ENCODE measurements at places on chromosomes 6 and 20.

DNA sequence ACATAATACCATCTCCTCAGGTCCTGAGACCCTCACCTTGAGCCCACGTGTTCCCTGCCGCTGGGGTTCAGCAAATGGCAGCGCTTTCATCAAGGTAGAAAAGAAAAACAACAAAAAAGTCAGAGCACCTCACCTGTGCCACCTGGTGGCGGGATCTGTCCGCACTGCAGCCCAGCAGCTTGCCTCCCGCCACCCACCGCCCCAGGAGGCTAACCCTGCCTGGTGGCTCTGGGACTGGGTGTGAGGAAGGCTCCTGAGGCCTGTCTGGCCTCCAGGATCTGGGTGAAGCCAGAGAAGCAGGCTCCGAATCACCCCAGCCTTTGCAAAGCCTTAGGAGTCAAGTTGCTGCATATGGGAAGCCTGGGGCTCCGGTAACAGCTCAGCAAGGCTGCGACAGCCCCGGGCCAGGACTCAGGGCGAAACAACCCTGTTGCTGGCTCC is 270.8 kb downstream of the BMP7 start:
- DNase-seq = no peak

DNA sequence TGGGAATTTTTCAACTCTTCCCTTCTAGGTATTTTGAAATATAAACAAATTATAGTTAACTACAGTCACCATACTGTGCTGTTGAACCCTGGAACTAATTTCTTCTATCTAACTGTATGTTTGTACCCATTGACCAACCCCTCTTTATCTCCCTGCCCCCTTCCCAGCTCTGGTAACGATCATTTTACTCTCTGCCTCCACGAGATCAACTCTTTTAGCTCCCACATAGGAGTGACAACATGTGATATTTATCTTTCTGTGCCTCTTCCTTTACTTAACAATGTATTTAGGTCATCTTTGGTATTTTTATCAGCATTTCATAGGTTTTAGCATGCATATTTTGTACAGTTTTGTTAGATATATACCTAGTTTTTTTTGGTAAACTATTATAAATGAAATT is 45.9 kb downstream of the ASXL1 start:
- DNase-seq = no peak

DNA sequence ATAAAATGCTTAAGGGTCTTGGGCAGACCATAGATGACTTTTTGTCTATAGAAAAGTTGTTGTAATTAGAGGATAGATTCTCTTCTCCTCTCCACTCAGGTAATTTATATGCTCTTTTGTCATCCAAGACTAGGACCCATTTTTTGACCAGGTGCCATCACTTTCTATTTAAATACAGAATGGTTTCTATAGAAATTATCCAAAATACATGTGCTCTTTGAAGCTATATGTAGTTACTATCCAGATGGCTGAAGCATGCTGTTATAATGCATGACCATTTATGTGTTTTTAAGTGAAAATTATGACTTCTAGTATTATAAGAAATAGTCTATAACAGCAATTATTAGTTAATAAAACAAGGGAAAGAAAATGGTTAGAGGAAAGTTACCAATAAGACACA is 3.0 kb upstream of the MLIP start:
- no peak for DNase-seq

DNA sequence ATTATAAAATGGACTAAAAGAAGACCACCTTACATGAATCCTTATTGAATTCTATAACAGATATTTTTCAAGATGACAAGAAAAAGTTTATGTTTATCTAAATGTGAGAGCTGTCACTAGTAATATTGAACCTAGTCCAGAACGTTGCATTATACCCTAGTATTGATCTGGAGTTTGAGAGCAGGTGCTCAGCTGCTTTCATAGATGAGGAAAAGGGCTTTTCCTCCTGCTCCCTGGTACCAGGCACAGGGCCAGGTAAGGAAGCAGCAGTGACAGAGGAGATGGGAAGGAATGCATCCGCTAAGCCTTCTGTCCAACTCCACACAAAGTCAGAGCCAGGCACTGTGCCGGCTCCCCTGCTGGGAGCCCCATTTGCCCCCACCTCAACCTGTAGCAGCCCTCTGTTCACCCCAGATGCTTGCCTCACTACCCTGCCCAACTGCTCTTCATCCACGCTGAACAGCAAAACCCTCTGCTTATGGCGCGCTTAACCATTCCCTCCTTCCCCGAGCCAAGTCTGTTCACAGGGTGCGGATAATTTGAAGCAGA is 393.1 kb downstream of the FRK start:
- no peak for DNase-seq

DNA sequence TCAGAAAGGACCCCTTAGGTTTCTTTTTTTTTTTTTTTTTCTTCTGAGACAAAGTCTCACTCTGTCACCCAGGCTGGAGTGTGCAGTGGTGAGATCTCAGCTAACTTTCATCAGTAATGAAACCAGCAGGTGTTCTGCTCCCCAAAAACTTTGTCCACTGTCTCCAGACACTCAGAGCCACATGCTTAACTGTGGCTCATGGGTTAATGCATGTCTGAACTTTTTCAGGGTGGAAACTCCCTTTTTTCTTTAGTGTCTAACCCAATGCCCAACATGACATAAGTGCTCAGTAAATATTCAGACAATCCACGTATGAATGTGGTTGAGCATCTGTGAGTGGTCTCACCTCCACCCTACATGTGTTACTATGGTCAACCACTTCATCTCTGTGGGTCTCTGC is 45.4 kb downstream of the MYB start:
- DNase-seq = no peak

GRCh38 chr6:31352310-31352682 is 4.7 kb downstream of the HLA-B start:
- no peak for DNase-seq

DNA sequence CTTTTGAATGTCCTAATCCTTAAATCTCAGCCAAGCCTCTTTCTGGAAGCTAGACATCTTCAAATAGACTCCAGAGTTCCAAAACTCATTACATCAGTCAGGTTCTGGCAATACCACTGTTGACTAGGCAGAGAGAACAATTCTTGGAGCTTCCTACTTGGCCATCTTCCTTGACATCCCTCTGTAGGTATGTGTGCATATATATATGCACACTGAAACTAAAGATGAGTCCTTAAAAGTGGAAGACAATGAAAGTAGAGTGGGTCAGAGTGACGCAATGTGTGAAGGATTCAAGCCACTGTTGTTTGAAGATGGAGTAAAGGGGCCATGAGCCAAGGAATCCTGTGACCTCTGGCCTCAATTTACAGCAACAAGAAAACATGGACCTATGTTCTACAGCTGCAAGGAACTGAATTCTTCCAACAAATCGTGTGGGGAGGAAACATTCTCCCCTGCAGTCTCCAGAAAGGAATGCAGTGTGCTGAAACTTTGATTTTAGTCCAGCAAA is 18.7 kb upstream of the DUSP22 start:
- DNase-seq = no peak

DNA sequence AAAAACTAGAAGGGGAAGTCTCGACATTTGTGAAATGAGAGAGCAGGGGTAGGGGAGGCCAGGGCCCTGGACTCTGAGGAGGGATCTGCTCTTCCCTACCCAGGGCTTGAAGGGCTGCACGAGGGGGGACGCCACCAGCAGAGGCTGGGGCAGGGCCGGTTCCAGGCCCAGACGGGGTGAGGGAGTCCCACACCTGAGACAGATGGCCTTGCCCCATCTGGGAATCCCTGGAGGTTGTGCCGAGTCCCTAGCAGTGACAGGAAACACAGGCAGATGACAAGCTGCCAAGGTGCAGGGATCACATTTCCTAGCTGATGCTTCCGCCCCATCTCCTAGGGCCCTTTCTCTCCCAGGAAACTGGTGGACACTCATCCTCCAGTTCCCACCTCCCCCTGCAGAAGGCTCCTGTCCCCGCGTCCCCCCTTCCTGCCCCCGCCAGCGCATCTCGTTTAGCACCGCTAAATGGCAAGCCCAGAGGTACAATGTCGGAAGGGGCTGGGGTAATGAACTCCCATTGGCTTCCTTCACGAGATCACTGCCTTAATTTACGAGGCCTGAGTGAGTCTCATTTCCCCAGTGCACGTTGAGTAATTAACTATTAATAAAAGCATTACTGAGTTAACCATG is 35.2 kb upstream of the CDH22 start:
- no peak for DNase-seq

- no peak for DNase-seq
These were observed 43.6 kb downstream of the RIOK1 start for GRCh38 chr6:7433121-7433617.

GRCh38 chr20:50510706-50511542 is 741 bp downstream of the PTPN1 start:
- DNase-seq = no peak

GRCh38 chr6:159100395-159101182 is 55.8 kb upstream of the TAGAP start:
- DNase-seq = no peak

- no peak for DNase-seq
These were observed 525.5 kb downstream of the TENT5A start for GRCh38 chr6:81226957-81227356.

GRCh38 chr20:25273046-25273445 is 25.2 kb downstream of the PYGB start:
- no peak for DNase-seq

DNA sequence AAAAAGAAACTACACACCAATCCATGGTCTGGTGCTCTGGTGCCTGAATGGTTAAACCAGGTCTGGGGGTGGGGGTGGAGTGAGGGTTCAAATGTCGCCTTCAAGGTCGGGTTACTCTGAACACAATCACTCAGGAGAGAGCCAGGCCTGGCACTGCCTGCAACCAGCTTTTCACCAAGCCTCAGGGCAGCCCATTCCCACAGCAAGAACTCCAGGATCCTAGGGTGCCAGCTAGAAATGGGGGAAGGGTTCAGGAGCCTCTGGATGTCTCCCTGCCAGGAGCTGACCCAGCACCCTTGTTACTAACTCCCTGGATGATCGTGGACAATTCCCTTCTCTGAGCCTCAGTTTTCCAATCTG is 6.7 kb downstream of the SDC4 start:
- DNase-seq = no peak

DNA sequence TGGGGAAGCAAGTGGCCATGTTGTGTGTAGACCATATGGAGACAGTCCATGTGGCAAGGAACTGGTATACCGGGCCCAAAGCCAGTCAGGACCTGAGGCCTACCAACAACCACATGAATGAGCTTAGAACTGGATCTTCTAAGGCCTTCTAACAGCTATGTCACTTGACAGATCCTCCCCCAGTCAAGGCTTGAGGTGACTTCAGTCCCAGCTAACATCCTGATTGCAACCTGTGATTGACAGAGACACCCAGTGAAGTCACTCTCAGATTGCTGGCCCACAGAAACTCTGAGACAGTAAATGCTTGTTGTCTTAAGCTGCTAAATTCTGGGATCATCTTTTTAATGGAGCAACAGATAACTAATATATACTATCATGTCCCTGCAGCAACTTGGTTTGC is 32.9 kb downstream of the AHI1 start:
- no peak for DNase-seq

DNA sequence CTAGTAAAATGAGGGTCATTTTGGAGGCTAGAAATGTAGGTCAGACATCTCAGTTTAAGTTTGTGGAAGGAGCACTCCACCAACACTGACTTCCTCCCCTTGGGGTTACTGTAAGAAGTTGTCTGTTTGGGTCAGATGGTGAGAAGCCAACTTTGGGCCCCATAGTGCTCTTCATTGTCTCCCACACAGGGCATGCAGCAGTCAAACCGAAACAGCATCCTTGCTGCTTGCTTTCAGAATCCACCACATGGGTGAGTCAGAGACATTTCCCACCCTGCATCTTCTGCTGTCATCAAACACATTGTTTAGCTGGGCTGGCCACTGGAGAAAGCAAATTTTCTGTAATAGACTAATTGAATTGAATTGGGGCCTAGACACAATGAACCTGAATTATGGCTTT is 16.8 kb downstream of the IL17F start:
- no peak for DNase-seq

DNA sequence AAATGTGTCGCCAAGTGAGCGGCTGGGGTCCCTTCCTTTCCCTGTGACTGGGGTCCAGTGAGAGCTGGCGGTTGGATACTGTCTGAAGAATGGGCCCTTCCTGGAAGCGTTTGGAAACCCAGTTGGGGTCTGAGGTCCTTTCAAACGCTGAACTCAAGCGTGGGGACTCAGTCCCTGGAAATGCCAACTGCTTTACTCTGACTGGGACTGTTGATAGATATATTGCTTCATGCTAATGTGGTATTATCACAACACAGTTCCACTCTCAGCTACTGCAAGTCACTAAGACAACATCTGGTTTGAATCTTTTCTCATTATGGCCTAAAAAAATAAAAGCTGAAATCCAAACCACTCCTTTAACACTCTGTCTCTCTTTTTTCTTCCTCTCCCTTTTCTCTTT is 23.7 kb upstream of the PSMF1 start:
- DNase-seq = peak; percentile 75

- DNase-seq = peak; percentile 18
These were observed 254.8 kb downstream of the FOXC1 start for GRCh38 chr6:1864496-1864895.

- no peak for DNase-seq
These were observed 45.2 kb downstream of the PLCG1 start for GRCh38 chr20:41182296-41183212.

DNA sequence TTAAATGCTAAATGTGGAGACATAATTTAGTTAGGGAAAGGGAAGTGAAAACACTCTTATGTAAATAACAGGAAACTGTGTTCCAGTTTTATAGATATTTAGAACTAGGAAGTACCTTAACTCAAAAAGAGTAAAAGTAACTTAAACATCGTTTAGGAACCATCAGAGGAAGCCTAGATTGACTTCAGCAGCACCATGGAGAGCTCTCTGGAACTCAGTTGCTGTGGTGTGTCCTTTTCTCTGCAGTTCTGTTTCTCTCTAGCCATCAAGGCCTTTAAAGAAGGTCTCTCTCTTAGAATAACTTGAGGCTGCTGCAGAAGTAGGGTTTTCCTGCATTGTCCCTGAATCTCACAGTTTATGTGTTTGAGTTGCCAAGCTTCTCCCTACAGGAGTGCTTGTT is 26.9 kb downstream of the CLVS2 start:
- no peak for DNase-seq

DNA sequence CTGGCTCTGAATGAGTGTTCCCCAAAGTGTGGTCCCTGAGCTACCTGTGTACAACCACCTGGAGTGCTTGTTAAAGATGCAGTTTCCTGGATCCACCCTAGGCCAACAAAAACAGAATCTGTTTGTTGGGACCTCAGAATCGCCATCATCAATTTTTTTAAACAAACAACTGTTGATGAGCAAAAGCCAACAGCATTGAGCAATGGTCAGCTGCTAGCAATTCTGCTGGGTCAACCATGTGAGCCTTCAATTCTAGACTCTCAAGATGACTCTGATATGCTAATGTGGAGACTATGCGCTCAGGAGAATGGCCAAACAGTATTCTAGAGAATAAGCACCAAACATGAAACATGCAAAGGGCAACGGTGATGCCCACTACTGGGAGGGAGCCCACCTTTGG is 64.4 kb upstream of the IYD start:
- no peak for DNase-seq

DNA sequence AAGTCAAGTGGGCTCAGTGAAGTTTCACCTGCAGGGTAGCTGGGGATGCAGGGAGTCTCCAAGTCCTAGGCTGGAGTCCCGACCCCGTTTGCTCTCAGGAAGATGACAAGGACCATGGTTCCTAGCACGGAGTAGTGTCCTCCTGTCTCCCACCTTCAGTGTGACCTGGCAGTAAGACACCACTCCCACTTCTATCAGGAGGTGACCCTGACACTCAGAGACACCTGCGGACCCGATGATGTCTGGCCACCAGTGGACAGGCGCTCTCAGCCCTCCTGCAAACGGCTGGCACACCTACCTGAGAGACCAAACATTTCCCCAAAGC is 1.1 kb downstream of the SOD2 start:
- no peak for DNase-seq
